Stimulated activated CD8-positive, alpha-beta memory T cell treated with anti-CD3 and anti-CD28 coated beads, Interleukin-12 subunit alpha, Interleukin-12 subunit beta, amount 100 ng/mL, for 1 hour (primary cell): ENCODE measurements at places on chromosomes 1 and 21.

DNA sequence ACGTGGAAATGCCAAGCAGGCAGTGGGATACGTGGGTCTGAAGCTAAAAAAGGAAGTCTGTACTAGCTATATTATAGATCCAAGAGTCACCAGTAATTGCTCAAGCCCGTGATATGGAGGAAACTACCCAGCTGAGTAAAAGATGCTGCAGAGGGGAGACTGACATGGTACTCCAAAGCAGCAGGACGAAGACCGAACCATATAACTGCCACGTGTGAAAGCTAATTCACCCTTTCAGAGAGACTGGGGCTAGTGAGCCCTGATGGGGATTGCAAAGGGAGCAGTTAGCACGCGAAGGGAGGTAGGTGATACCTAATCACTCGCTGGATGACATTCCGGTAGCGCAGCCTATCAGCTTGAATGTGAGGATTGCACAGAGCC lies 316 bp downstream of the AP4B1 start:
- DNase-seq: no peak

GRCh38 chr1:15965228-15965767 lies 10.6 kb downstream of the ZBTB17 start:
- DNase-seq: no peak

GRCh38 chr1:215198021-215198420 lies 115.5 kb downstream of the KCNK2 start:
- DNase-seq: no peak

DNA sequence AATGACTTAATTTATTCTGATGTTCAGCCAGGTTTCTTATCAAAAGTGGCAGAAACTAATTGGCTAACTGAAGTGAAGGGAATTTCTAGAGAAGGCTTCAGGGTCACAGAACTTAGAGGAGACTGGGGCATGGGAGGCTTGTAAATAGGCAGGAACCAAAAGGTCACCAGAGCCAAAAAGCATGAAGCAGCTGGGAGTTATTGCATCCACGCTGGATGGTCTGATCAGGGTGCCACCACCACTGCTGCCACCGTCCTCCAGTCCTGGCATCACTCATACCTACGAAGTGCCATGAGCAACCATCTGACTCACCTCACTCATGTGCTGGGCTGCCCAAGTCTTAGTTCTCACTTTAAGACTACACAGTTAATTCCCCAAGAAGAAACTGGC lies 82.5 kb upstream of the DPH5 start:
- no peak for DNase-seq

DNA sequence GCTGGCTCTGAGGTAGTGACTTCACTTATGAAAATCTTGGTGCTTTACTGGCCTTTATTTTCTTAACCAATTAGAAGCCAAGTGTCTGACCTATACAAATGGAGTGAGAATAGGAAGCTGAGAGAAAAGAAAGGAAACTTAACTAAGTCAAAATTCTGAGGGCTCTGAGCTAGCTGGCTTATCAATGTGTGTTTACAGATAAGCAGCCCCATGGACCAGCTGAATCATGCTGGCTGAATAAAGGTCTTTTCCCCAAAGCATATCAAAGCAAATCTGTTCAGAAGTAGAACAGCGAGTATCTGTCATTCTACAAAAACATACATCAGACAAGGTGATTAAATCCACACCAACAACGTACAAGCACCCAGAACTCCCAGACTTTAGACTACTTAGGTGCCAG lies 117.2 kb downstream of the BRINP2 start:
- DNase-seq: no peak

- no peak for DNase-seq
Measured at GRCh38 chr21:35311985-35312384, 262.9 kb upstream of the RUNX1 start.

DNA sequence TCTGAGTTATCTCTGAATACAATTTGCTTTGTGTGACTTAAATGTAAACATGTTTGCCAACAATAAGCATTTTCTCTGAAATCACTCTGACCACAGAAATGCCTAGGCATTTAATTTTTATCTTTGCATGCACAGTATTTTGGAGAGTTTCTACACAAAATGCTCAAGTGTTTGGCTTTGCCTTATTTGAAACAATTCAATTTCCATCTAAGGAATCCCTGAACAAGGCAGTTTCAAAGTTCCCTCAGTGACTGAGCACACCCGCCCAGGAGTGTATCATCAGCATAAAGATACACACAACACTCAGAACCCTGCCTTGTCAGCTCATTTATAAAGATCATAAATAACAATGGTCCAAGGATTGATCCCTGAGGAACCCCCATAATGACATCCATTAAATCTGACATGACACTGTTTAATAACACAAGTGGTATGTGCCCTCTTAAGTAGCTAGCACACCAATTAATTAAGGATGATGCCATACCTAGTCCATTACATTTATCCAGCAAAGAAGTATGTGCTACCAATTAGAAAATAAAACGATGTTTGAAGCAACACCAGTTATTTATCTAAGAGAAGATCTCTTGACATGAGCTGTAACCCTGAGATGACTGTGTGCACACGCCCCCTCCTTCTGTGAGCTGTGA lies 585.8 kb downstream of the ADGRL2 start:
- no peak for DNase-seq

DNA sequence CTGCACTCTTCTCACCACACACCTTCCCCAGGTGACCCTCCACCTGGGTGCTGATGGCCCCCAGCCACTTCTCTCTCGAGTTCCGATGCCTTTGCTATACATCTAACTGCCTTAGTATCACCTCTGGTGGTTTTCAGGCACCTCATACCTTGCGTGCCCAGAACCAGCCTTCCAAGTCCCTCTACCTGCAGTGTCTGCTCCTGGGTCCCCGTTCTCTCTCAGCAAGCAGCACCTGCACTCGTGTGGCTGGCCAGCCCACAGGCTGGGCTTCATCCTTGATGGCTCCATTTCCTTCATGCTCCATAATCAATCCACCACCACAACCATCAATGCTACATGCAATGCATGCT lies 49.2 kb upstream of the EDN2 start:
- DNase-seq: no peak

- no peak for DNase-seq
Measured at GRCh38 chr21:26843933-26844257, 1.3 kb downstream of the ADAMTS1 start.

DNA sequence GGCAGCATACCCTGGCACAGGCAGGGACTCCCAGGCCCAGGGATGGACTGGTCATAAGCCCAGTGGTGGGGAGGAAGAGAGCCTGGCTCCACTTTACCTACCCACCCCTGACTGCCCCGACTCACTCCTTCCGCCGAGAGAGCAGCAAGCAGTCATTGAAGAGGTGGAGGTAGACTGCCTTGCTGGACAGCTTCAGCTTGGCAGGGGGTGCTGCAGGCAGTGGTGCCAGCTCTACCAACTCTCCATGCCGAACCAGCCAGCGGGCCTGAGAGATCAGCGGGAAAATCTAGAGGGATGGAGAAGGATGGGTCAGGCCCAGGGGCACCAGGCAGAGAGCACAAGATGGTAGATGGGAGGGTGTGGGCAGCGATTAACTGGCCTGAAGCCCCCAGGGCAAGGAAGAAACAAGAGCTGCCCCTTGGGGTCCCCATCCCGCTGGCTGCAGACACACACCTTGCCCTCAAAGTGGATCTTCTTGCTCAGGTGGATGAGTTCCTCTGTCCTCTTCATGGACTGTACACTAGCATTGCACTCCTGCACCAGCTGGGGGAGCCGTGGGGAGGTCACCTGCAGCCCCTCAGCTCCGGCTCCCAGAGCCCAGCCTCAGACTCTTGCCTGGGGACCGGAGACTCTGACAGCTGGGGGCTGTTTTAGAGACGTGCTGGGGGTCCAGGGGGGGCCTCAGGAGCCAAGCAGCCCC lies 7.7 kb downstream of the ARHGEF19 start:
- DNase-seq: no peak

DNA sequence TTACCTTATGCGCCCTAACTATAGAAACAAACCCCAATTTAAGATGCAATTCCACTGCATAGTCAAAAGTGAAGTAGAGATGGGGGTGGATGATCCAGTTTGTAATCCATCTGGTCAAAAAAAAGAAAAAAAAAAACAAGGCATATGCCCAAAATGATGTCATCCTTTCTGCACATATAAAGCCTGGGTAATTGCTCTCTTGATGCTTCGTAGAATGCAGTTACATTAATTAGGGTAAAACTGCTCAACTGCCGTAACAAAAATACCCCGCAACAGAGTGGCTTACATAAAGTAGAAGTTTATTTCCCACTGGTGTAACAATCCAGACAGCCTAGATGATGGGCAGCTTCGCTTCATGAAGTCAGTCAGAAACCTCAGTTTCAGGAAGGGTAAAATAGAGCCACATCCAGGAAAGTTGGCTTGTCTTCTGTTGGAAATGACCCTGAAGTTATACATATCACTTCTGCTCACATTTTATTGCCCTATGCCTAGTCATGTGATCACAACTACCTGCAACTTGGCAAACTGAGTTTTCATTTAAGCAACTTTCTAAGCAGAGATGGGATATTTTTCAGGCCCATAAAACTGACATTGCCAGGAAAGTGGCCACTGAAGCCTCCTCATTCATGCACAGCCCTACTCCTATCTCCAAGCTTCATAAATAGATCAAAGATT lies 221.7 kb downstream of the C1orf94 start:
- no peak for DNase-seq

GRCh38 chr1:55558515-55558914 lies 343.4 kb upstream of the USP24 start:
- no peak for DNase-seq

DNA sequence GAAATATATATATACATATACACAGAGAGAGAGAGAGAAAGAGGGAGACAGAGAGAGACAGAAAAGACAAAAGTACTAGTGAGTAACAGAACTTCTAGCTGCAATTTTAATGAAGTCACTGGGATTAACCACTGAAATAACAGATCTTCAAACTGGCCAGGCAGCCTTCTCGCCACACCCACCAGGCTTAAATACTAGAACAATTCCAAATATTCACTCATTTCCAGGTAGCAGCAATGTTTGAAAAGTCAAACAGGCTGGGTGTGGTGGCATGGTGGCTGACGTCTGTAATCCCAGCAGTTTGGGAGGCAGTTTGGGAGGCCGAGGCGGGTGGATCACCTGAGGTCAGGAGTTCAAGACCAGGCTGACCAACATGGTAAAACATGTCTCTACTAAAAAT lies 5.2 kb downstream of the PRDX1 start:
- DNase-seq: no peak

GRCh38 chr1:210692796-210693195 lies 364.1 kb downstream of the HHAT start:
- DNase-seq: no peak

DNA sequence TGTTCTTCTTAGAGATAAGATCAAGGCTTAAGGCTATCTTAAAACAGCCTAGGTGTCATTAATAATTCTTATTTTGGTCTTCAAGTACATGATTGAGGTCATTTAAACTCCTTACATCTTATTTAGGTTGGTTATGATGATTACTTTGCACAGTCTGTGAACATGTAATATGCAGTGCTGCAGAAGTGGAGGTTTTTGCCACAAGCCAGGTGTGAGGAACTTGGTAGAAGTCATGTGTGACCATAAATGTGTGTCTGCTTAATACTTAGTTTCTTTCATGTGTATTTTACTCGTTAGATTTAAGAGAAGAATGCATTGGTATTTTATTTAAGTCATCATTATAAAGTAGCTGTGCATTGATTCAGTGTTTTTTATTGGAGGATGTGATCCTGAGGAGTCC lies 10.1 kb downstream of the ATG4C start:
- DNase-seq: no peak

GRCh38 chr1:42195841-42196240 lies 31.3 kb upstream of the GUCA2A start:
- DNase-seq: no peak

- no peak for DNase-seq
Measured at GRCh38 chr1:35572296-35572695, 818 bp upstream of the TFAP2E start.

DNA sequence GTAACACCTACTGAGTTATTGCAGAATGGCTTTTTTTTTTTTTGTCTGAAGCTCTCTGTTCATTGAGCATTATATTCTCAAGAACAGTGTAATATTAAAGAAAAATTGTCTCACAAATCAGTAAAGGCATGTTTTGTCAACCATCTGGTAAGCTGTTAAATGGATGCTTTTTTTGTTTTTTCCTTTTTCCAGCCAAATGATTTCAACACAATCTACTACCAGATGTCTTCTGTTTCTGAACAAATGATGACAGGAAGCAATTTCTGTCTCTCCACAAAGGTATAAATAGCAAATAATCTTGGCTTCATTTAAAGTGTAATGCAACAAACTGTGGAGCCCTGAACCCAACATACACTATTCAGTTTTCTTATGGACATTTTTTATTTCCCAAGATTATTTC lies 78.6 kb upstream of the RGS2 start:
- no peak for DNase-seq

DNA sequence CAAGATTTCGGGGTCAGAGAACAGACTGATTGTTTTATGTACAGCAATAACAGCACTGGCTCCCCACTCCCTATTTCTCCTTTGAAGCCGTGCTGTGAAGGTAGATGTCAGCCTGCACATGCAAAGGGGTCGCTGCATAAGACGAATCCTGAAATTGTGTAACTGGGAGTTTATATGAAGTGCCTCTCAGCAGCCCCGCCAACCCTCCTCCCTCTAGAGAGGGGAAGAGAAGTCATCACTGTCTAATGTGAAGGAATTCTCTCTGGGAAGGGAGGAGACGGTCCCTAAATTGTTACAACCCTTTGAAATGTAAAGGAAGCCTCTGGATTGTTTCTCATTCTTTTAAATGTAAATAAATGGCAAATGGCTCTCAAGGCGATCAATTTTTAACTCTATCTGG lies 545.3 kb downstream of the PLA2G4A start:
- DNase-seq: no peak

DNA sequence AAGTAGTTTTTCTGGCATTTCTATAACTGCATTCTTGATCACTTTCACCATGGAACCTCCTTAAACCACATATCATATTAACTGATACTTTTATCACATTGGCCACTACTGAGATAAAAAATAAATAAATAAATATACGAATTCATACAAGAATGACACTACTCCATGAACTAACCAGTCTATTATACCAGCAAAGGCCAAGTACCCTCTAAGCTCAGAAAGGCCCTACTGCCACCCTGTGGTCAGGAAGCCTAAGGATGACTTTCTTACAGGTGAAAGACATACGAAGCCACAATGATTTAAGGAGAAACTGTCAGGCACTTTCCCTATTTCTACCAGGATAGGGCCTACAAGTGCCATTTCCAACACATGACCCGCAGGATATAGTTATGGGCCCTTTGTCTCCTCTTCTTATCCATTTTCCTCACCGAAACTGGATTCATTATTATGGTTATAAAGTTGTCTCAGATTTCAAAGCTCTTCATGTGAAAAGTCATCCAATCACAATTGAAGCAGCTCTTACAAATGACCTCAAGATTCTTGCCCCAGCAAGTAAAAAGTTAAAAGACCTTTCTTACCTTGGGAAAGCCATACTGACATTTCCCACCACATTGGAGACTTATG lies 23.9 kb downstream of the DNAJC8 start:
- peak; percentile 40 for DNase-seq

GRCh38 chr1:168801032-168801745 lies 72.2 kb upstream of the DPT start:
- DNase-seq: no peak

- no peak for DNase-seq
Measured at GRCh38 chr1:16092097-16092922, 18.9 kb upstream of the FAM131C start.
